ENCODE measurements at places on chromosomes 11 and 22.

GRCh38 chr22:41380993-41381328 lies 781 bp upstream of the TEF start:
- no peak for DNase-seq

DNA sequence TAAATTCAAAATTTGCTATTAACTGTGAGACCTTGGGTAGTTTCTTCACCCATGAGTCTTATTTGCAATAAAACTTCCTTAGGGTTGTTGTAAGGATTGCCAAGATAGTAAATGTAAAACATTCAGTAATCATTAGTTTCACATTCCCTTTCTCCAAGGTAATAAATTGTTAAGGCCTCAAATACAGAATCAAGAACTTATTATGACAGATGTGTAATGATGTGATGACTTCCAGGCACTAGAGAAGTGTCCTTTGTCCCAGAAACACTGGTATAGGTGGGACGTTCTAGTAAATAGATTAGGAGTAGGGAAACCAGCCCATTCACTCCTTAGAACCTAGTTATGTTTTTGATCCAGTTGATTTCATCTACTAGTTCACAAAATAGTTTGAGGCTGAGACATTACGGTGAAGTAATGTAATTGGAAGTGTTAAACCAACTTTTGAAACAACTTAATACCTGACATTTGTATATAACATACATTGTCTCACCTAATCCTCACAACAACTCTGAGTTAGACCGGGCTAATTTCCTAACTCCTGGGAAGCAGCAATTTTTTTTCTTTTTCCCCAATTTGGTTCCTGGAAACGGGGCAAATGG lies 25.5 kb downstream of the CTNND1 start:
- no peak for DNase-seq

- DNase-seq: no peak
Observed at GRCh38 chr22:48334971-48335370, 1492.7 kb downstream of the BRD1 start.

DNA sequence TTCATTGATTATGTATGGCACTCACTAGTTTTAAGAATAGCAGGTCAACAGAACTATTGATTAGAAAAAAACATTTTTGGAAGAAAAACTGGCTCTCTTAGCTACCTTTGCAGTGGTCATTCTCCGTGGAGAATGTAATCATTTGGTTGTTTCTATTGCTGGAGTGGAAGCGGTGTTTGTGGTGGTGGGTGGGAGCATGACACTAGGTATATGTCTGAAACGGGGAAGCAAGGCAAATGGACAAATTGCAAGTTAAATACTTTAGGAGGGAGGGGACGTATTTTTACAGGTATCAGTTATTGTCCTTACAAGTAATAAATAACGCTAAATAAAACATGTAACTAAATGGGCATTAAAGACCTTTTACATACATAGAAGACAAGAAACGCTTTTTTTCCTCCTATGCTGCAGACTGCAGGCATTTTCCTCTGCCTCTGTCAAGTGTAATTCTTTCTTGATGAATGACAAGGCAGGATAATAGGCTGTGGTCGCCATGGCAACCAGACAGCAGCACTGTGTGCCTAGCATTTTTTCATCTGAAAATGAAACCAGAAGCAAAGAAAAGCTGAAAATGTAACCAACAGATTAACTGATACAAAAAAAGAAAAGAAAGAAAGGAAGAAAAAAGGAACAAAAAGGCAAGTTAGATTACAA lies 46.2 kb downstream of the BLID start:
- DNase-seq: no peak
